ENCODE measurements at places on chromosomes 6 and 20. TPM values are rescaled to one million over a fixed set of nuclear protein-coding genes. Genes with fewer than 3 reads are reported as not detected.

- DNase-seq: no peak
These were observed 152.2 kb downstream of the LINC00237 start for GRCh38 chr20:20953738-20954618.

- no peak for DNase-seq
These were observed 39.8 kb downstream of the ADTRP start for GRCh38 chr6:11738661-11739375.

- DNase-seq: no peak
These were observed 6.7 kb downstream of the TCEA2 start for GRCh38 chr20:64069614-64070243.

Gene TNFAIP3
- 7.7 TPM for total RNA-seq

Gene LAMA2
- total RNA-seq: 3.8 TPM

Measured in M059J (cell line).